Fibroblast of lung (primary cell): ENCODE measurements at places on chromosomes 5 and 9. TPM values are rescaled to one million over a fixed set of nuclear protein-coding genes. Genes with fewer than 3 reads are reported as not detected.

DNA sequence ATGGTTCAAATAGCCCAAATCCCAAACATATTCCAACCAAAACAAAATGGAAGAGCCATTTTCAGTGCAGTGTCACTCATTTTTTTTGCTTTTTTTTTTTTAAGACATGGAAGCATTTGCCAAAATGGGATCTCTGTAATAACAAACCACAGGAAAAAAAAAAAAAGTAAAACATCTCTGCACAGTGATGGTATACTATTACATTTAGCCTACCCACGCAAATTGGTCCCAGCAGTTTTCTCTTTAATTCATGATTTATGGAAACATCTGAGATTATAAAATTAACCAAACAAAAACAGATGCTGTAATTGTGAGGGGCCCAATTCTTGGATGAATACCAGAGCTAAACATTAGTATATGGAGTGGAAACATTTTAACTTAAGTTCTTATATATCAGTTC, 566.6 kb downstream of the ZNF608 start:
- no peak for DNase-seq

GRCh38 chr5:95743877-95744276, 12.7 kb downstream of the RHOBTB3 start:
- no peak for DNase-seq

GRCh38 chr5:150137168-150137957, 18.3 kb downstream of the PDGFRB start:
- DNase-seq: no peak

DNA sequence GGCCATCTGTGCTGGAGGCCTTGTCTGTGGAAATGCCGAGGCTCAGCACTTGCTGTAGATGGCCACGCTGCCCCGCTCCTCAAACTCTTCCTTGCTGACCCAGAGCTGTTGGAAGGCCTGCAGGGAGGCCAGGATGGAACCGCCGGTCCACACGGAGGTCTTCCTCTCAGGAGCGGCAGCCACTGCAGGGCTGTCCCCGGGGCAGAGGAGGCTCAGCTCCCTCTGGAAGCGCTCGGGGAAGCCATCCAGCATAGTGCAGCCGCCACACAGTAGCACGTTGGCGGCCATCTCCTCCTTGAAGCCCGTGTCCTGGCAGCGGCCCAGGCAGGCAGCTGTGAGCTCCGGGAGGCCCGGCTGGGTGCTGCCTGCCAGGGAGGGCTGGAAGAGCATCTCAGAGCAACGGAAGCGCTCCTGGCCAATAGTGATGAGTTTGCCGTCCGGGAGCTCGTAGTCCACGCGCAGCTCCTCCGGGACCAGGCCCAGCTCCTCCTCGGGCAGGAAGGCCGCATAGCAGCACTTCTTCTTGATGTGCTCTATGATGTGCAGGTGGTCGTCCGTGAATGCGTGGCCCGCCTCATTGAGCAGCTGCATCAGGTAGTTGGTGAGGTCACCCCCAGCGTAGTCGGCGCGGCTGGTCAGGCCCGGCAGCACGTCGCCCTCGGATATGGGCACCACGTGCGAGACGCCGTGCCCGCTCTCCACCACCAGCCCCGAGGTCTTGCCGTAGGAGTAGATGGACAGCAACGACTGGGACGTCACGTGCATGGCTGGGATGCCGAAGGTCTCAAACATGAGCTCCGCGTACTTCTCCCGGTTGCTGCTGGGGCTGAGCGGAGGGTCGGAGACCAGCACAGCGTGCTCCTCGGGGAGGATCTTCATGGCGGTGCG, 901 bp downstream of the ACTL7B start:
- DNase-seq: no peak

DNA sequence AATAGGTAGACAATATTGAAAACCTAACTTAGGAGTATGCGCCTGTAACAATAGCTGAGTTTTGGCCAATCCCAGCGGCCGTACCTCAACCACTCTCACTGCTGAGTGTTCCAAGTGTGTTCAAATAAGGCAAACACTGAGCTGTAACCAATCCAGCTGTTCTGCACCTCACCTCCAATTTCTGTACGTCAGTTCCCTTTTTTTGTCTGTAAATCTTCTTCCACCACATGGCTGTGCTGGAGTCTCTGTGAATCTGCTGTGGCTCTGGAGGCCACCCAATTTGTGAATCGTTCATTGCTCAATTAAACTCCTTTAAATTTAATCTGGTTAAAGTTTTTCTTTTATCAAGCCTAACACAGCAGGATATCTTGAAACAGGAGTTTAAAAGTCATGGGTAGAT, 116.3 kb downstream of the SLC28A3 start:
- DNase-seq: no peak

DNA sequence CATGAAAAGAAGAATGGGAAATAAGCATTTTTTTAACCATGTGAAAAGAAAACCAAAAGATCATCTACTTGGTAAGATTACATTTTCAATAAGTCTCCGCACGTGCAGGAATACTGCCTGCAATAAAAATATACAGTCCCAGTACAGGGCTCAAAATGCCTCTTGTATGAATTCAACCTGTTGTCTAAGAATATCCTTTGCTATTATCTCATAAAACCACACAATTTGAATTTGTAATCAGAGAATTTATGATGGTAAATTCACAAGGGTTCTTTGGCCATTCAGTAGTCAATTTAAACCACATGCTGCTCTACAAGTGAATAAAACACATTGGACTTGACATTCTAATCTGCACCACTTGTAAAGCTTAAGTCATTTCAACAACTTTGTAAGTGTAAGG, 46.6 kb downstream of the ST8SIA4 start:
- DNase-seq: no peak

- DNase-seq: no peak
Measured at GRCh38 chr5:72557167-72558045, 50.2 kb upstream of the ZNF366 start.

SGCD gene
- total RNA-seq: 21.1 and 67.5 TPM in 2 replicates

GALNT12 gene
- total RNA-seq: 18.2 and 27.2 TPM in 2 replicates

POC5 gene
- 13.9 and 17.0 TPM in 2 replicates for total RNA-seq

GLRX gene
- 54.2 and 91.8 TPM in 2 replicates for total RNA-seq

FGF1 gene
- 0.77 and 3.5 TPM in 2 replicates for total RNA-seq
